Progenitor cell of endocrine pancreas (in vitro differentiated cells): ENCODE measurements at places on chromosomes 4 and X.
A peak's percentile ranks its signal among the peaks of the same experiment; 100 is the strongest.

GRCh38 chr4:140078366-140078765, 75.6 kb downstream of the MAML3 start:
- DNase-seq: no peak
- no peaks in the 10 kb centered on the region for H3K27me3 ChIP-seq
- H3K27ac ChIP-seq: peak overlapping the region; percentile 95
- H3K36me3 ChIP-seq: no peaks in the 10 kb centered on the region

- H3K36me3 ChIP-seq: no peaks in the 10 kb centered on the region
- H3K4me1 ChIP-seq: peaks cover 21% of the 10 kb centered on the region
- DNase-seq: no peak
Measured at GRCh38 chr4:125734504-125734903, 419.7 kb downstream of the FAT4 start.

GRCh38 chr4:184375027-184375426, 99.3 kb downstream of the IRF2 start:
- H3K4me1 ChIP-seq: no peaks in the 10 kb centered on the region
- peaks cover 4% of the 10 kb centered on the region for H3K36me3 ChIP-seq
- no peak for DNase-seq
- H3K27ac ChIP-seq: no peak overlapping the region
- no peak overlapping the region for H3K4me3 ChIP-seq

DNA sequence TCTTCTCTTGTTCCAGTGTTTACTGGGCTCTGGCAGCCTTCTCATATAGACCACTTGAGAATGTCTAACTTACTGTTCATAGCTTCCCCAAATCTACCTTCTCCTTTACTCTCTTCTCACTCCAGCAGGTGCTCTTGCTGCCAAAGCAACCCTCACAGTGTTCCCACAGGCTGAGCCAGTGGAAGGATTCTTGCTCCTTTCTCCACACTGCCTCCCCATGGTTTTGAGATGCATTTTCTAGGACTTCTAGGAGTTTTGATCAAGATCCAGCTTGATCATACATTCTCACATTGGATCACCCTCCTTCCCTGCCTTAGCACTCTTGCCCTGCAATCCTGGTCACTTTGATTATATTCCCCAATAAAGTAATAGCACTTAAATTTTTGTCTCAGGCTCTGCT, 230.8 kb downstream of the TMEM47 start:
- H3K4me1 ChIP-seq: peaks cover 9% of the 10 kb centered on the region
- H3K36me3 ChIP-seq: no peaks in the 10 kb centered on the region
- H3K27ac ChIP-seq: no peak overlapping the region
- no peak overlapping the region for H3K4me3 ChIP-seq
- no peak for DNase-seq

DNA sequence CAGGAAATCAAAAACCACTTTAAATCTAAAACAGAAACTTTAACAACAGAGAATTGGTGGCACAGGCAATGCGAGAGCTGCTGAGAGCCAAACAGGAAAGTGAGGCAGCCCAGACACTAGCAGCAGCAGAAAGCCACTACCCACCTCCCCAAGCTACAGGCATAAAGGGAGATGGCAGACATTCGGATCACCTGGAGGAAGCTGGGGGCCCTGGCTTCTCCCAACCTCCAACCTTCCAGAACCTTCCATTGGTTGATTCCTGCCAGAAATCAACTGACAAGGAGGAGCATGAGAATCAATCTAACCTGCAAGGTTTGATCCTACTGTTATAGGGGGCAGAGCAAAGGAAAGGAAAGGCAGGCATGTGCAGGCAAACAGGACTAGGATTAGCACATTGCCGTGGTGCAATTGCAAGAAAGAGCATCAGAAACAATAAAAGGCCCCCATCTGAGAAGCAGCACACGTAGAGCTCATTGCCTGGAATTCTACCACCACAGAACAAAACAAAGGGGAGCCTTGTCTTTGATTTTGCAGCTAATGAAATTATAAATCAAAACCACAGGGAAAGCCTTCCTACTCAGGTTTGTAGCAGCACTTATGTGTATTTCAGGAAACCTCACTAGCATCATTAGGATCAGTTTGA, 427.3 kb upstream of the RASGEF1B start:
- H3K4me3 ChIP-seq: no peak overlapping the region
- DNase-seq: no peak
- H3K4me1 ChIP-seq: no peaks in the 10 kb centered on the region
- peaks cover 3% of the 10 kb centered on the region for H3K27me3 ChIP-seq
- H3K27ac ChIP-seq: no peak overlapping the region

- H3K4me3 ChIP-seq: no peak overlapping the region
- H3K36me3 ChIP-seq: no peaks in the 10 kb centered on the region
- peaks cover 5% of the 10 kb centered on the region for H3K4me1 ChIP-seq
- H3K27me3 ChIP-seq: no peaks in the 10 kb centered on the region
- H3K27ac ChIP-seq: no peak overlapping the region
Measured at GRCh38 chr4:13496605-13497004, 12.5 kb upstream of the RAB28 start.
